ENCODE measurements at places on chromosomes 16 and 17. TPM values are rescaled to one million over a fixed set of nuclear protein-coding genes. Genes with fewer than 3 reads are reported as not detected.

- peak; percentile 73 for DNase-seq
- peak overlapping the region; percentile 84 for H3K27ac ChIP-seq
- peak overlapping the region; percentile 17 for H3K4me3 ChIP-seq
- peaks cover 28% of the 10 kb centered on the region for H3K4me1 ChIP-seq
- no peaks in the 10 kb centered on the region for H3K27me3 ChIP-seq
Measured at GRCh38 chr16:10737068-10737625, 6.5 kb upstream of the NUBP1 start.

DNA sequence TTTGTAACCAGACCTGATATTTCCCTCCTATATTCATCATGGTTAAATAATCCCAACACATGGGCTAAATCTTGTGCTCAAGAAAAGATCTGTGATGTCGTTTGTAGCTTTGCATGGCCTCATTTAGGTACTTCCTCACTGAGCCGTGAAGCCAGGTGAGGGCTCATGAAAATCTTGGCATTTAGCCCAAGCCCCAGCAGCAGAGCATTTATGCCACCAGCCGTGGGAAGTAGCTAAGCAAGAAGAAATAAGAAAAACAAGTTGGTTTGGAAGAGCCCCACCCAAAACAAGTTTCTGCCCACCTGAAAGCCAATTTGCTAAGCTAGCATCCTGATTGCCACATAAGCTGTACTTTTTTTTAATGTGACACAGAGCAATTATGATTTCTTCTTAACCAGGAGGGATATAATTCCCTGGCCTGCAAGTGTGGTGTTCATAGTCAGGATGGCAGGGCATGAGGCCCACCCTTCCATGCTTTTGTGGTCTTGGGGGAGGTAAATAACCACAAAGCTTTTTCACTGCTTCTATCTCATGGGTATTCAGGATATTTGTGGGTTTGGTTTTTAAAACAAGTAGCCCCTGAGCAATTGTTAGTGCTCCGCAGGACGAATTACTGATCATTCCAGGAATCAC lies 10.5 kb downstream of the TMIGD1 start:
- no peak for DNase-seq
- no peaks in the 10 kb centered on the region for H3K36me3 ChIP-seq
- H3K4me3 ChIP-seq = no peak overlapping the region
- peaks cover 17% of the 10 kb centered on the region for H3K4me1 ChIP-seq

DNA sequence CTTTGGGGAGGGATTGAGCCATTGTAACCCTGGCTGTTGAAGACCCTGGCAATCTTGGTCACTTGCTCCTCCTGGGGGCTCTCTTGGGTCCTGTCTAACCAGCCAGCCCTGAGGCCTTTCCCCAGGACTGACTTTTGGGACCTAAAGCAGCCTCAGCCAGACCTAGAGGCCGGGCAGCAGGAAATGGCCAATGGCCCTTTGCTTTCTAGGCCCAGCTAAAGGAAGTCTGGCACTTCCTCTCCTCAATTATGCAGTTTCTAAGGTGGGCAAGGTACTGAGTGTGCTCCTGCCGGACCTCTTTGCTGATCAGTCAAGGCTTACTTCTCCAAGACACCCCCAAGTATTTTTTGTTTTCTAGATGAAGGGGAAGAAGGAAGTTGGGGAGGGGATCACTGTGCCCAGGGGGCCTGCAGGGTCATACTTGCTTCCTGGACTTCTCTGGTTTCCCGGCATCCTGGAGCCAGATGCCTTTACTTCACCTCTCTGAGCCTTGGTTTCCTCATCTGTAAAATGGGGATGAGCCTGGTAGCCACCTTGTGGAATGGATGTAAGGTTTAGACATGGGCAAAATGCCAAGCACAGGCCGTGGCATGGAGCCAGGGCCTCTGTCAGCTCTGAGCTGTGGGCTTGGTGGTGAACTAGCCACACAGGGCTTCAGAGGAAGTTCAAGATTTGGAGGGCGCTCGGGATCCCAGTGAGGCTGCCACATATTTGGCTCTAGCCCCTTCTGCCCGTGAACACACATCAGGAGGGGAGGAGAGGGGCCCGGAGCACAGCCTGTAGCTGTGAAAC lies 8.6 kb downstream of the CX3CL1 start:
- no peak overlapping the region for H3K4me3 ChIP-seq
- H3K4me1 ChIP-seq = peaks cover 78% of the 10 kb centered on the region
- no peaks in the 10 kb centered on the region for H3K27me3 ChIP-seq
- H3K36me3 ChIP-seq = no peaks in the 10 kb centered on the region
- peak overlapping the region; percentile 11 for H3K27ac ChIP-seq

DNA sequence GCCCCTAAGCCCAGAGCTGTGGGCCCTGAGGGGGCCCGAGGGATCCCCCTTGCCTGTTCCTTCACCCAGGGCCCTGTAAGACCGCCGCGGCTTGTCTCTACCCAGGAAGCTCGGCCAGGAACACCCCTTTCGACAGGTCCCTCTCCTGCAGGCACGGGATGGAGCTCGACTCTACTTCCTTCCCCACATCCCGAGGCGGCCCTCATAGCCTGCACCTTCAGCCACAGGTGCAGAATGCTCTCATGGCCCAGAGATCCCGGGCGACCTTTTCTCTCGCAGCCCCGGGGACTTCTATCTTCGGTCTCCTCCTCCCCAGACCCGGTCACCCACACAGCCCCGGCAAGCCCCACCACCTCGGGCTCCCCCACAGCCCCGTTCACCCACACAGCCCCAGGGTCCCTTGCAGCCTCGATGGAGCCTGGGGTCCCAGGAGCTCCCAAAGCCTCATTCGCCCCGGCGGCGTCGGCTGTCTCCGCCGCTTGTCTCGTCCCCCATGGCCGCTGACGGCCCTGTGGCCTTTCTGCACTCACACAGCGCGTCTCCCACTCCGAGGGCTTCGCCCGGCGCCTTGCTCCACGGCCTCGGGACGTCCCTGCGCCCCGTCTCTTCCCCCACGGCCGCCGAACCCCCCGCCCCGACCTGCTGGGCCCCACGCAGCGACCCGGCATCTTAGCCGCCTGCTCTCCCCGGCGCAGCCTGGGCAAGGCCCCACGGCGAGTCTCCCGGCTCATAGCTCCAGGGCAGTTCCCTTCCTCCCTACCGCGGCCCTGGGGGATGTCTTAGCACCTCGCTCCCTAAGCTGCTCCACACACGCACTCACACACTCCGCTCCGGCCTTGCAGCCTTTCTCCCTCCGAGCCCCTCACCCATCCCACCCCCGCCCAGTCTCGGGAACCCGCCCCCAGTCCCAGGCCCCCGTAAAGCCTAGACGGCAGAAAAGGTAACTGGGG lies 650 bp downstream of the KIAA0753 start:
- H3K27ac ChIP-seq = peak overlapping the region; percentile 91
- H3K27me3 ChIP-seq = no peaks in the 10 kb centered on the region
- no peaks in the 10 kb centered on the region for H3K36me3 ChIP-seq
- peak; percentile 21 for DNase-seq

DNA sequence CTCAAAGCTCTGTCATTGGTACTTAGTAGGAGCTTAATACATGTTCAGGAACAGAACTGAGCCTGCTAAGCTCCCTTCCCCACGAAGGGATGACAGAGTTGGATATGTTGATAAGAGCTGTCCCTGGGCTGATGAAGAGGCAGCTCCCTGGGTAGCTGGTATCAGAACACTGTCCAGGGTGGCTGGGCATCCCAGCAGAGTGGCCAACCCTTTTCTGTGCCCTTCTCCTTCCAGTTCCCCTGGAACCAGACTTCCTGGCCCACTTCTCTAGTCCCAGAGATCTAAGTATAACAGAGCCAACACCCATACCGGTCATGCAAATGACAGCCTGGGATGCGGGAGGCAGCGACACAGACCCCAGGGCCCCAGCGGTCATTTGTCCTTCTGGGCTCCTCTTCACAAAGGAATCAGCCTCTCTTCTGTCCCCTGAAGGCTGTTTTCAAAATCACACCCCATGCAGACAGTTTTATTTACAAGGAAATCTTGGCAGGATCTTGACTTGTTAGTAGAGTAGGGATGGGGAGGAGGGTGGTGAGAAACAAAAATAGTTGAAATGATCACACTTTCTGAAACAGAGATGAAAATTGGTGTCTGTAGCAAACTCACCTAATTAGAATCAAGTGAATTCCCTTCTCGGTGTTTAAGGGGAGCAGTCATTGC lies 1.4 kb upstream of the RHBDL3 start:
- no peak overlapping the region for H3K4me3 ChIP-seq
- peaks cover 34% of the 10 kb centered on the region for H3K4me1 ChIP-seq
- DNase-seq = no peak
- no peaks in the 10 kb centered on the region for H3K36me3 ChIP-seq
- H3K27ac ChIP-seq = no peak overlapping the region

DNA sequence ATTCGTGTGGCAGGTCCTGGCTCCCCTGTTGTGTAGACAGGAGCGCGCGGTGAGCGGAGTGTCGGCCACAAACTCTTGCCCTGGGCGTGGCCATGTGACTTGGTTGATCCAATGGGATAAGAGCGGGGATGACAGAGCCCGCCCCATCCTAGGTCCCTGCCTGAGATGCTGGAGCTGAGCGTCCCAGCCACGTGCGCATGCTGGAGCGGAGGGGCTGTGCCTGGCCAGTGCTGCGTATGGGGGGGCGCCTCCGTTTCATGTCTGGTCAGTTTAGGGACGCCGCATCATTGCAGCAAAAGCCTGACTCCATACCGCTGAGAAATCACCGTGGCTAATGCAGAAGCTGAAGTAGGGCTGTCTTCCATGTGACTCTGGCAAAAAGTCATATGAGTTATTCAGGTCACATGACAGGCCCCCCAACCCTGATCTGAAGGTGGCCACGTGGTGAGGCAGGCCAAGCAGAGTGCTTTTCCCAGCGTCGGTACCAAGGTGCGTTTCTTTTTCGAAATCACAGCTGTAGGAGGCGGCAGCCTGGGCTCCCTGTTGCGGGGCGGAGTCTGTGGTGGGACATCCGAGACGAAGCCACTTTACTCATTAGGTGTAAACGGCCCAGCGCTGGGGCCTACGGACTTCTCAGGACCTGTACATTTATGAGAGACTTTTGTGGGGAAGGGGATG lies 22.5 kb downstream of the HSBP1 start:
- H3K27ac ChIP-seq = no peak overlapping the region
- H3K27me3 ChIP-seq = no peaks in the 10 kb centered on the region
- no peaks in the 10 kb centered on the region for H3K4me1 ChIP-seq

GRCh38 chr17:17043461-17044271 lies 1.4 kb downstream of the MPRIP start:
- H3K4me3 ChIP-seq = peak overlapping the region; percentile 86
- peak overlapping the region; percentile 90 for H3K27ac ChIP-seq
- peaks cover 67% of the 10 kb centered on the region for H3K4me1 ChIP-seq

GRCh38 chr17:78694805-78695531 lies 87.1 kb downstream of the CYTH1 start:
- no peaks in the 10 kb centered on the region for H3K27me3 ChIP-seq
- H3K36me3 ChIP-seq = peaks cover 92% of the 10 kb centered on the region
- H3K4me3 ChIP-seq = no peak overlapping the region
- no peak for DNase-seq
- no peak overlapping the region for H3K27ac ChIP-seq
- H3K4me1 ChIP-seq = peaks cover 23% of the 10 kb centered on the region

DNA sequence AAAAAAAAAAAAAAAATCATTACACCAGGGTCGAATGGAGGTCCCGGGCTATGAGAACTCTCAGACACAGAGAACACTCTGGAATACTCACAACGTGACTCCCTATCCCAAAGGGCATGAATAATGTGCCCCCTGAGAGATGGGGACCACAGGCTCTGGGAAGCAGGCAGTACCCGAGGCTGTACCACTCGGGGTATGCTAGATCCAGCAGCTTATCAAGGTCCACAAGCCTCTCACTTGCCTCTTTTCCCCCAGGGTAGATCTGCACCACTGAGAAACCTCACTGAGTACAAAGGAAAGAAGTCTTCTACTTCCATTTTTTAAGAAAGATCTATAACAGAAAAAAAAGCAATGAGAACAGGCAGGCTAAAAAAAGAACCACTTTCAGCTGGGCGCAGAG lies 40.5 kb downstream of the WDR59 start:
- peaks cover 12% of the 10 kb centered on the region for H3K4me1 ChIP-seq
- no peak overlapping the region for H3K27ac ChIP-seq
- no peaks in the 10 kb centered on the region for H3K27me3 ChIP-seq
- DNase-seq = no peak
- H3K4me3 ChIP-seq = no peak overlapping the region
- peaks cover 90% of the 10 kb centered on the region for H3K36me3 ChIP-seq

The SCARF1 gene
- total RNA-seq = 16.0 TPM

The TNFRSF13B gene
- not detected for total RNA-seq

The PRSS21 gene
- not detected for total RNA-seq

The TIGD7 gene
- total RNA-seq = 7.5 TPM

The ZNF200 gene
- 8.9 TPM for total RNA-seq

The KCNH6 gene
- not detected for total RNA-seq

The GUCY2D gene
- not detected for total RNA-seq
